Stimulated activated CD8-positive, alpha-beta memory T cell treated with anti-CD3 and anti-CD28 coated beads, Interleukin-7, amount 100 ng/mL, for 1 hour (primary cell): ENCODE measurements at places on chromosomes 5 and 9.

DNA sequence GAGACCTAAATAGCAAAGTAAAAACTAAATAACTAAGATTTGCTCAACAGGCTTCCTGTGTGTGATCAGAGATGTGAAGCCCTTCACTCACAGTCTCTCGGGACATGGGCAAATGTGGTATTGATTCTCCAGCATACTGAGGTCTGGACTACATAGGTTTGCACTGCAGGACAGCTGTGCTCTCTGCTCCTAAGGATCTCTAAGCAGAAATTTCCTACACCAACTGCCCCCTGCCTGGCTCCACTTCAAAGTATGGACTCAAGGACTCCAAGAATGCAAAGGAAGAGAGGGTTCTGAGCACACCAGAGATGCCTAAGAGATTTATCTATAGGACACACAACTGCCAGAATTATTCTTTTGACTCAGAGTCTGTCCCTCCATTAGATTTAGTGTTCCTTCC, 487.2 kb downstream of the SEMA5A start:
- no peak for DNase-seq

- no peak for DNase-seq
These were observed 77.7 kb upstream of the NFIB start for GRCh38 chr9:14391620-14392019.

- DNase-seq, result no peak
These were observed 13.6 kb upstream of the S100Z start for GRCh38 chr5:76836181-76836580.

DNA sequence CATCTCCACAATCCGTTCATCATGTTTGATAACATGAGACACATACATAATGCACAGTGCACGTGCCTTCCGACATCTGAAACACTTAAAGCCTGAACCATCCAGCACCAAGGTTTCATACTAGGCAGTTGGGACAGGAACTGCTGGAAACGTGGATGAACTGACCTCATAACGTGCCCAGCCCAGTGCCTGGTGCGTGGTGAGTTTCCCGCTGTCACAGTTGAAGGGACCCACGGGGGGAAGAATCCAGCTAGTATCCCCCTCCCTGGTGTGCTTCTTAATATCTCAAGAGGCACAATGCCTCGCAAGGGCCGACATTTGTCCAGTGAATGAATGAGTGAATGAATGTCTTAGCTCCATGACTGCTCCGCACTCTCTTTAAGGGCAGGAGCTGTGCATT, 23.2 kb downstream of the BARX1 start:
- no peak for DNase-seq

DNA sequence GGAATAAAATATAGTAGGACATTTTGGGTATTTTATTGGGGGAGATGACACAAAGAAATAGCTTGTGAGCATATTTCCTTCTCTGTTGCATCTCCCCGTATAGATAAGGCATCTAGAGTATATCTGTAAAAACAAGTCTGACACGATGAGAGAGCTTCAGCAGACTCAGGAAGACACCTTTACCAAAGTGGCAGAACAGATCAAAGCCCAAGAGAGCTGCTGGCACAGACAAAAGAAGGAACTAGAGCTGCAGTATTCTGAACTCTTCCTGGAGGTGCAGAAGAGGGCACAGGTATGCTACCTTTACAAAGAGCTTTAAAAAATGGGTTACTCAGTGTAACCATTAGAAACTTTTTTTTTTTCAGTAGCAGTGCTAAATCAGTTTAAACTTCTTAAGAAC, 176.7 kb downstream of the CCDC171 start:
- DNase-seq, result no peak

DNA sequence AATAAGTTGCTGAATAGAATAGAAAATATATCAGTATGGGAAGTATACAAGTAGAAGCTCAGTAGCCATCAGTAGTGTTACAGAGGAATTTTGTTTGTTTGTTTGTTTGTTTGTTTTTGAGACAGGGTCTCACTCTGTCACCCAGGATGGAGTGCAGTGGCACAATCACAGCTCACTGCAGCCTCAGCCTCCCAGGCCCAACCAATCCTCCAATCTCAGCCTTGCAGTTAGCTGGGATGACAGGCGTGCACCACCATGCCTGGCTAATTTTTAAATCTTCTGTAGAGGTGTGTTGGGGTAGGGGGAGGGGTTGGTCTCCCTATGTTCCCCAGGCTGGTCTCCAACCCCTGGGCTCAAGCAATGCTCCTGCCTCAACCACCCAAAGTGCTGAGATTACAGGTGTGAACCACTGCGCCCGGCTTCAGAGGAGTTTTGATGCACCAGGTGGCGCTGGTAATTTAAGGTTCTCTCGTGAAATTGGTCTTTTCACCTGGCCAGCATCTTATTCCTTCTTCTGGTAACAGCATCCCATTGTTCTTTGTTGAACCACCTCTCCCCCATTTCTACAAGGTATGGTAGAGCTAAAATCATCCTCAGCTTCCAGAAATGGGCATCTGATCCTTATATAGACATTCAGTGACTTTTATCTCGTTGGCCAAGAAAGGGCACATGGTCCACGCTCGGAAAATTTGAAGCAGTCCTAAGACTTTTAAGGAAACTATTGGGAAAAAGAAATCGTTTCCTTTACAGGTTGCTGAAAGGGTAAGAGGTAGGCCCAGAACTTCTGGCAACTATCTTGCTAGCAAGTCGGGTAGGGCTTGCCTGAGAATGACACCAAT, 157.1 kb downstream of the ARRDC3 start:
- peak; percentile 37 for DNase-seq

GRCh38 chr5:20601678-20602100, 613.7 kb upstream of the CDH18 start:
- no peak for DNase-seq

DNA sequence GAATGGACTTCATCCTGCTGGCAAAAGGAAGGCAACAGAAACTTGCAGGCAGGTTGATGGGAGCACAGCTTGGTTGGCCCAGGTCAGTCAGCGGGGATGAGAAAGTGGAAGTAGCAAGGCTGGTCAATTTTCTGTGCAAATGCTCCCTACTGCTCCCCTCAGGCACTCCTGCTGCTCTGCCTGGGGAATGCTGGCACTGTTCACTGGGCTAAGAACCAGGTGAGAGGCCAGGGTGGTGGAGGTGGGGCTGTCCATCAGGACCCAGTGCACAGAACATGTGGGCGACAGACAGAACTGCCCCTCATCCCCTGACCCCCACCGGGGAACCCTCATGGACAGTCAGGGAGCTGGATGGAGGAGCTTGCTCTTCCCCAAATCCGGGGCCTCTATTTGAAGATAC, 593.1 kb downstream of the IRX1 start:
- DNase-seq, result no peak

DNA sequence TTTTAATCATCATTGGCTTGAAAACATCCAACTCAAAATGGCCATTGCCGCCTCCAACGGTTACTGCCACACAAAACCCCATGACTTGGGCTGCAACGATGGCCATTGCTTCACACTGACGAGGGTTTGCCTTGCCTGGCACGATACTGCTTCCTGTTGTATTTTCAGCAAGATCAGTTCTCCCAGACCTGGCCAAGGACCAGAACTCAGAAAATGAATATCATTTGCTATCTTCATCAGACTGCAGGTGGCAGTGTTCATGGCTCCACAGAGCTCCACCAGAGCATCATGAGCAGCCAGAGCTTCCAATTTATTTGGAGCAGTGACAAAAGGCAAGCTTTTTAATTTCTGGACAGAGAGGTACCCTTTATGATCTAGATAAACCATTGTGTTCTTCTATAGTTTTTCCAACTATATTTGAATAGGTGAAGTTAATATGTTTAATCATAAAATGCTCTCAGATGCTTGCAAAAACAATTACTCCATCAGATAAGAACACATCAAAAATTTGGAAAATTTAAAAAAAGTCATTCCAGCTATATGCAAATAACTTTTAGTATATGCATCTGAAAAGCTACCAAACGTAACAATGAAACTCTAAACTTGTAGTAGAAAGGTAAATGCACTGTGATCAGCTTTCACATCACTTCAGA, 10.4 kb downstream of the AMACR start:
- DNase-seq, result no peak

DNA sequence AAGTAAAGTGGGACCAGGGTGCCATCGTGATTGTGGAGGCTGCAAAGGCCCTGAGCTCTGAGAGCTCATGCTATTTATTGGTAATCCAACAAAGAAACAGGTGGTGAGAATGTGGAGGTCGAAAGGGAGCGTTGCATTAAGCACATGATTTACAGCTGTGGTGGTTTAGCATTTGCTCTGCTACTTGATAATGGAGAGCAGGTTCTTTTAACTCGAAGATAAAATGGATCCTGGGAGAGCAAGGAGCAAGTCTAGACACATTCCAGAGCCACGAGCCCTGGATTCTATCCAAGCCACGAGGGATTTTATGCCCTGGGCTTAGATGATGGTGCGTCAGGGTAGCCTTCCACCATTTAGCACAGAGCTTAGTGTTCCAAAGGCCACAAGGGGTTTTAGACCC, 1710.1 kb upstream of the CDH9 start:
- DNase-seq, result no peak

GRCh38 chr5:124454081-124454480, 292.4 kb downstream of the ZNF608 start:
- DNase-seq, result no peak

- DNase-seq, result no peak
These were observed 223.7 kb downstream of the FBXO4 start for GRCh38 chr5:42148813-42149212.

- DNase-seq, result no peak
These were observed 234.1 kb downstream of the ADAMTS6 start for GRCh38 chr5:65247594-65247993.

DNA sequence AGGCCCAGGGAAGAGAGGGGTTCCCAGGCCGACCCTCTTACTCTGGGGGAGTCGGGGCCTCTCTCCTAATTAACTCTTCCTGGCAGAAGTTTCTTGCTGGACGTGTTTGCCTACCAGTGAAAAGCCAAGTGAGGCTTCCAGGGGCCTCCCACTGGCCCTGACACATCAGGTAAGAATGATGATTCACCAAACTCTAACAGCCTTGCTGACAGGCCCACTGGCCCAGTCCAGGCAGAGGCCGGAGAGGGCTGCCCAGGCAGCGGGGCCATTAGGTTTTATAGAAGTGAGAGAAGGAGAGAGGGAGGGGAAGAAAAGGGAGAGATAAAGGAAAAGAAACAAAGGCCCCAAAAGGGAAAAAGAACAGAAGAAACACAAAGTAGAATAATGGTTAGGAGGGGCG, 50.8 kb upstream of the FOXE1 start:
- no peak for DNase-seq

DNA sequence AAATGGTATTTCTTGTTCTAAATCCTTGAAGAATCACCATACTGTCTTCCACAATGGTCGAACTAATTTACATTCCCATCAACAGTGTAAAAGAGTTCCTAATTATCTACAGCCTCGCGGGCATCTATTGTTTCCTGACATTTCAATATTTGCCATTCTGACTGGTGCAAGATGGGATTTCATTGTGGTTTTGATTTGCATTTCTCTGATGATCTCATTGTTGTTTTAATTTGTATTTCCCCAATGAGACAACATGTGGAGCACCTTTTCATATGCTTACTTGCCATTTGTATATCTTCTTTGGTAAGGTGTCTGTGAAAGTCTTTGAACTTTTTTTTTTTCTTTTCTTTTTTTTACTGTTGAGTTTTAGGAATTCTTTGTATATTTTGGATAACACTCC, 473.6 kb downstream of the KCTD16 start:
- DNase-seq, result no peak

- no peak for DNase-seq
These were observed 766.1 kb downstream of the IRX1 start for GRCh38 chr5:4361753-4362152.

DNA sequence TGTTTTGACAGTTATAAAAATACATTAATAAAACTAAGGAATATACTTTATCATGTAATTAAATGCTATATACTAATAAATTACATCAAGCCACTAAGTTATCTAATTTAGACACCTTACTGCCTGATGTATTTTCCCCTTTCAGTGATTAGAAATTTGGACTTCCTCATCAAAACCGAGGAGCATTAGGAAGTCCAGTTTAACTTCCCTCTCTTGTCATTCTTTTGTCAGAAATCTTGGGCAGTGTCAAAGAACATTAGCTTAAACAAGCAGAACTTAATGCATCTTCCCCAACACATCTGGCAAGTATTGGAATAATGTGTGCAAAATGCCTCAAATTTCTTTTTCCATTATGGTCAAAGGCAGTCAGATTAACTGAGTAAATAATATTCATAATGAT, 81.6 kb downstream of the PLPP1 start:
- DNase-seq, result no peak

- DNase-seq, result no peak
These were observed 87.3 kb upstream of the PPP1R2B start for GRCh38 chr5:156762771-156763170.

GRCh38 chr9:120917929-120918762, 8.4 kb downstream of the TRAF1 start:
- no peak for DNase-seq

- DNase-seq, result no peak
These were observed 491.5 kb upstream of the TUSC1 start for GRCh38 chr9:26169708-26170107.

GRCh38 chr5:38783011-38783561, 62.7 kb upstream of the OSMR start:
- no peak for DNase-seq

DNA sequence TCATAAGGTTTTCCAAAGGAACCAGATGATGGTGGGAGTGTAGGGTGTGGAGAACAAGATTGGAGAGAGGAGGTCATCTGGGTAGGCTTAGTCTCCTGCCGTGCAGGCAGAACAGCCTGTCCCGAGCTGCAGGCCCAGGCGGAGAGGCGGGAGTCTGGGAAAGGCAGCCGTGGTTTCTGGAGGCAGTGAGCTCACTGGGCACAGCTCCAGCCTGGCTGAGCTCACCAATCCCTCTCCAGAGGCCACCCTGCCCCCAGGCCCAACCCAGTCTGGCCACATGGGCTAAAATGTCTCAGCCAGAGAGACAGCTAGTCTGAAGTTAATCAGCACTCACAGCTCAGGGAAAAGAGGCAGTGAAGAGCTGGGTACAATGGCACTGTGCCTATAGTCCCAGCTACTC, 12.3 kb downstream of the P4HA2 start:
- DNase-seq, result no peak

DNA sequence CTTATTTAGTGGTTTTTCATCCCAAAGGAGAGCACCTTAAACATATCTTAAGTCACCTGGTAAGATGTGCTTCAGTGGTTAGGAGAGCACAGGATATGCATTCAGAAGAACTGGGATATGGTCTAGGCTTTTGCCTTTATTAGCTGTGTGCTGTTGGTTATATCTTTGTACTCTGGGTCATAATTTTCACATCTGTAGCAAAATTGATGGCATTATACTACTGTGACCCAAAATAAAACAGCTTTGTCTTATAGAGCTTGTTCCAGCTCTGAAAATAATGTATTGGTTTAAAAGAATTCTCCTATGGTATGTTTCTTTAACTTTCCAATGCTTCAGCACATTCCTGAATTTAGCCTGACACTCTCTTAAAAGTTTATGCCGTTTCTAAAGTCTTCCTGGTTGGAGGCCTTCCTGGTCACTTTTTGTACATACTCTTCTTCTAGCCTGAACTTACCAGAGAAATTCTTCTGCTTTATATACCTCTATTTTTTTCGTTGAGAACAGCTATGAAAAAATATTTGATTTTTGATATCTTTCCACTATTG, 337.1 kb upstream of the MPDZ start:
- DNase-seq, result no peak
